ENCODE measurements at places on chromosomes 5 and 9.

DNA sequence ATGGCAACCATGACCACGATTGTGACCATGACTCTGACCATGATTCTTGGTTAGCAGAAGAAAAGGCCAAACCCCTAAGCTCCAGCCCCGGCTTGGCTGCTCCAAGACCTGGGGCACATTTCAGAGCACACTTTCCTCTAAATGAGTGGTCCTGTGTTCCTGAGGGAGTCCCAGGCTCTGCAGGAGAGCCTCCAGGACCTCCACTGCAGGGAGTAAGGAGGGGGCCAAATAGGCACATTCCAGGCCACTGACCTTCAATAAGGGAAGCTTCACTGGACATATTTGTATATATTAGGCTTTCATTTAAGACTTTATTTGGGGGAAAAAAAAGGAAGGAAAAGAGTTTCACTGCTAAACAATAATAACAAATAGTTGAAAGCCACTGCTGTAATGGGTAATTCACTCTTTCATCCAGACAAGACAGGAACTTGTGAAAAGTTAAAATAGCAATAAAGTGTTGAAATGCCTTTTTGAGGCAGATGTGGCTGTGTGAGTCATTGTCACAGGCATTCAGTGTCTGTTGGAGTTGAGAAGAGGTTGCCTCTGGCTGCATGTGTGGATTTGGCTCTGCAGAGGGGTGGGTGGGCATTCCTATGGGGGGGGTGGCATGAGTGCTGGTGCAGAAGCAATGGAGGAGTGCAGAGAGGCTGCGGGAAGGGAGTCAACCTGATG, 63.9 kb upstream of the TGFBR1 start:
- no peak for DNase-seq

GRCh38 chr9:9804109-9804508, 808.7 kb downstream of the PTPRD start:
- DNase-seq, result no peak

DNA sequence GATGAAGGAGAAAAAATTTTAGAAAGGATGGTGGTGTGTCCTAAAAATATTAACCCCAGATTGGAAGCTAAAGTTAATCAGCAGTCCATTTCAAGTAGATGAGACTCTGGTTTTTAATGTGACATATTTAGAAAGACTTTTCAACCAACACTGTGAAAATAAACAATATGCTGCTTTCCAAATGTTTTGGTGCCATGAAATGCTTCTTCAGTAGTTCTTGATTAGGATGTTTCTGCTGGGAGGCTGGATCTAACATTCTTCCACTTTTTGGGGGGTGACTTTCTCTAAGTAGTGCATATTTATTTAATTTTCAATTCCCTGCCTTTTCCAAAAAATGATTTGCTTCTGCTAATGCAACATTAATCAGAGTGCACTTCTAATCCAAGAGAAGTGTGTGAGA, 593.3 kb upstream of the DMAC1 start:
- DNase-seq, result no peak

DNA sequence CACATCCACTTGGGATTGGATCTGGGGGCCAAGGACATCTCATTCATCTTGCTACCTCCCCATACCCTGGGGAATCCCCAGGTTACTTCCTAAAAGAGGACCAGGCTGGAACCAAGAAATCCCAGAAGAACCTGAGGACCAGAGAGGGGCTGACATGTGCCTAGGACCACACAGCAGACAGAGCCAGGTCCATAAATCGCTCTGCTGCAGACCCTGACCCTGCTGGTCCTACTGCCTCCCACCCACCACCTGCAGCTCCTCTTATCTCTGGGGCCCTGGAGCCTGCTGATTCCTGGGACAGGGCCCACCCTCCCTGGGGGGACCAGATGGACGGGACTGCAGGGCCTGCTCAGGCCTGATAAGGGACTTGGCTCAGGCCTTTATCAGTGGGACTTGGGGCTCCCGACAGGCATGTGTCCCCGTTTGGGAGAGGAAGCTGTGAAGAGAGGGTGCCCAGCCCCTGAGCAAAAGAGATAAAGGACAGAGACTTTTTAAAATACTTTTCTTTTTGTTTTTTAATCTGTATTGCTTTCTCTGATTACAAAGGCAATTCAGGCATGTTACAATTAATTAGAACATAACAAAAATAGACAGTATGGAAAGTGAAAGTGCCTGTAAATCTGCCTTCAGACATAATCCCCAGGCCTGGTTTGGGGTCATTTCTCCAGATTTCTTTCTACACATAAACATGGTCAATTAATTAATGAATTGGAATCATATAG, 101.3 kb upstream of the LARP1 start:
- no peak for DNase-seq

DNA sequence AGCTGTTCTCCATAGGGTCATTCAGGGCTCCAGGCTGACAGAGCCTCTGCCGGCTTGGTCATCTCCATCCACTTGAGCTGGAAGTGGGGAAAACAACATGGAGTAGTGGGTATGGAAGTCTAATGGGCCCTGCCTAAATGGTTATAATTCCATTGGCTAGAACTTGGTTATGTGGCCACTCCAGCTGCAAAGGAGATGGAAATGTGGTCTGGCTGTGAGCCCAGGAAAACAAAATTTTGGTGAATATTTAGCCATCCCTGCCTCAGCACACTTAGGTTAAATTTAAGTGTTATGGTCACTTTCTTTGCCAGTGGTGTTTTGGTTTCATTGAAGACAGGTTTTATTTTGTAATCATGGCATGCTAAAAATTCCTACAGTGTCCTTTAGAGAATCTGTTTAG, 112.3 kb downstream of the SMARCA2 start:
- DNase-seq, result no peak

- DNase-seq, result peak; percentile 26
These were observed 68.6 kb upstream of the DPYSL3 start for GRCh38 chr5:147578228-147579024.

DNA sequence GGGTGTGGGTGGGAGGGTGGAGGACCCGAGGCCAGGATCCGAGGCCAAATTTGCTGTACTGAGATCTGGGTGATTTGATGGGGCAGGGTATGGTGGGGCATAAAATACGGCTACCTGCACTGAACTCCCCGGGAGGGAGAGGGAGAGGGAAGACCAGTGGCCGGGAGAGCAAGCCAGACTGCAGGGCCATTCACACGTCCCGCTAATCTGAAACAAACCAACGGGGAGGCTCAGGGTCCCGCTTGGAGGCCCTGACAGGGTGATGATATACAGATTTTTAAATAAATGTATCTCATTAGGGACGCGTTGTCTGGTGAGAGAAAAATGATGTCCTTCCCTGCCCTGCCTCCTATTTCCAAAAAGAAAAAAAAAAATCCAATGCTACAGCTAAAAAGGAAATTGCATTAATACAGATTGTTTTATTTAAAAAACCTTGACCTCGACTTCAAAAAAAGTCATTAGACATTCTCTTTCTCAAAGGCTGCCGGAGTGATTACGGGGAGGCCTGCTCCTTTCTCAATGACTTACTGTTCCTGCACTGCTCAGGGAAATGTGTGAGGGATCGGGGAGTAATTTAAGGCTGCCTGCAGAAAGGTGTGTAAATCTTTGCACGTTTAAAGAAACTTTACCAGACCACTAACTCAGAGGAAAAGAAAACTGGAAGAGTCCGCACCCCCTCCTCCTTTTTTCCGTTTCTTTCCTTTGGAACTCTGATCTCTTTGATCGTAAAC, 11.5 kb upstream of the PRRX2 start:
- DNase-seq, result no peak

DNA sequence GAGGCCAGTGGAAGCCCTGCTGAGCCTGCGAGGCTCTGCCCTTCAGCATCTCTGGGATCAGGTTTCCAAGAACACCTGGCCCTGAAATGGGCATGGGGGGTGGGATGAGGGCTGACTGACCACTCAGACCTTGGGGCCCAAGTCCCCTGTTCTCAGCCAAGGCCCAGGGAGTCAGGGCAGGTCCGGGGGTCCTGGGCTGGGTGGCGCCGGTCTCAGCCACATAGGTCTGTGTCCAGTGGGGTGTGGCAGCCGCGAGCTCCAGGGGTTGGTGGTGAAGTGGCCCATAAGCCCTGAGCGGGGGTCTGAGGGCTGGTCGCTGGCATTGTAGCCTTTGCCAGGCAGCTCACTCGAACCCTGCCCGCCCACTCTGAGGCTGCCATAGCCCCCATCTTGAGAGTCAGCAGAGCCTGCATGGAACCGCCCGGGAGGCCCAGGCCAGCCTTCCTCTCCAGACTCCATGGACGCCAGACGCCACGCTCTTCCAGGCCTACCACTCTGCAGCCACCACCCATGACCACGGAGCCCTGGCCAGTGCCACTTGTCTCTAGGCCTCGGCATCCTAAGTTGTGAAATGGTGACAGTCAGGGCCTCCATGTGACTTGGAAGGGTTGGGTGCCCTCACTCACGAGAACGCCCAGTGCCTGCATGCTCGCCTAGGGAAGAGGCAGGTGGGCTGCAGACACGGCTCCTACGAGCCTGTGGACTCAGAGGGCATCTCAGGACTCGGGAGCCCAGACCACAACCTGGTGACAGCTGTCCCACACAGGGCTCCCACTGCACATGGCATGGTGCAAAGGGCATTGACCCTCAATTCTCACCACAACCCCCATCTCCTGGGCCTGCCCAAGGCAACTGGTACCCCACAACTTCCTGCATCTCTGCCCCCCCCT, 6.7 kb upstream of the DBH start:
- DNase-seq, result no peak

- no peak for DNase-seq
These were observed 5.0 kb downstream of the ENTPD8 start for GRCh38 chr9:137435980-137436760.

- DNase-seq, result no peak
These were observed 116.6 kb upstream of the SLC44A1 start for GRCh38 chr9:105127863-105128220.

- no peak for DNase-seq
These were observed 75.0 kb upstream of the IL6ST start for GRCh38 chr5:56069652-56070226.

DNA sequence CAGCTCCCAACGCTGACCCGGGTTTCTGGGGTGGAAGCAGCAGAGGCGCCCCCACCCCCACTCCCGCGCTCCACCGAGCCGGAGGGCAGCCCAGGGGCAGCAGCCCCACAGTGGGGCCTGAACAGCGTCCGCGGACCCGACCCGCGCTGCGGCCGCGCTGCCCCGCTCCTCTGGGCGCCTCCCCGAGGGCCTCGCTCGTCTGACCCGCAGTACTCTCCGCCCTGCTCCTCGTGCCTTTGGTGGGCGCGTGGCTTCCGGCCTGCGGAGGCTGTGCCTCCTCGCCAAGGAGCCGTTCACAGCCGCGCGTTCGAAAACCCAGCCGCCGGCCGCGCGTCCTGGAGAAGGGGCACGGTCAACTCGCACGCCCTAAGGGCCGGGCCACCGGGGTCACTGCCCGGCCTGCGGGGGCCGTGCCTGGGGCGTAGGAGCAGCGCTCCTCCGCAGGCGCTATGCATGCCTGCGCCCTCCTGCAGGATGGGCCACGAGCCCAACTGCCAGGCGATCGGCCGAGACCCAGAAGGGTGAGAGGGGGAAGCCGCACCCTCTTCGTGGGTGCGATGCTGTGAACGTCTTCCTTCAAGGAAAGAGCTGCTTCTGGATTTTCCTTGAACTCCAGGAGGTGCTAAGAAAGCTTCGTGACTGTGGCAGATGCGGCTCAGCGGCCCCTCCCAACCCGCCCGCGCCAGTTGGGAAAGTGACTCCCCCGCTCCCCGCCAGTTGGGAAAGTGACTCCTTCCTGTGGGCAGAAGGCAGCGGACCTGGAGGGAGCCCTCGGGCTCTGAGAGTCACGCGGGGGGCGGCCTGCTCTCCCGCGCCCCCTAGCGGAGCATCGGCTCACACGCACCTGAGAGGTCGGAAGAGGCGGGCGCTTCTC, 82.7 kb downstream of the HSD17B3 start:
- DNase-seq, result peak; percentile 18

DNA sequence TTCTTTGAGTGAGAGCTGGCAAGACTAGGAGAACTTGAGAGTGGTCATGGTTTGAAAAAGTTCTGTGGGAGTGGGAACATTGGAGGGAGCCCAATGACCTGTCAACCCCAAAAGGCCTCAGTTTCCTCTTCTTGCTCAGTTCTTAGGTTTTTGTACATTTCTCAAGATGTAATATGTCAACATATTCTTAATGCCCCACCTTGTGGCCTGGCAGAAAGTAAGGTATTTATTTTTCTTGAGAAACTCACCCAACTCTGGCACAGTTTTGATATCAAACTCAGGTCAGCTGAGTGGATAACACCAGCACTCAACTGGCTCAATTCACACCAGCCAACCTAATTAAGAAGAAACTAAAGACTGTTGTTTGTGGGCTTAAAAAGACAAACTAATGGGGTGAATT, 123.0 kb upstream of the SLC27A6 start:
- no peak for DNase-seq

GRCh38 chr5:39226558-39226957, 7.2 kb upstream of the FYB1 start:
- DNase-seq, result no peak

GRCh38 chr9:128835246-128836210, 5.9 kb upstream of the SPOUT1 start:
- no peak for DNase-seq

DNA sequence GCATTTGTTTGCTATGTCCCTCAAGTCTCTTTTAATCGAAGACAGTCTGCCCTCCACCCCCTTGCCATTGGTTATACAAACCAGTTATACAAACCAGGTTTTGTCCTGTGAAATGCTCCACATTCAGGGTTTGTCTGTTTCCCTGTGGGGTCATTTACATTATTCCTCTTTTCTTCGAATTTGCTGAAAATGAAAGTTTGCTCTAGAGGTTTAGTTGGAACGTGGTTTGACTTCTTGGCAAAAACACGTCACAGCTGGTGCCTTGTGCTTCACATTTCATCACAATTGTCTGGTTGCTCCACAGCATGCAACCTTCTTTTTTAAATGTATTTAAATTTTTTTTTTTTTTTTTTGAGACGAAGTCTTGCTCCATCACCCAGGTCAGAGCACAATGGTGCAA, 4.2 kb upstream of the HAVCR2 start:
- no peak for DNase-seq

GRCh38 chr9:38642951-38643814, 22.8 kb upstream of the ANKRD18A start:
- DNase-seq, result no peak

GRCh38 chr9:107874591-107875369, 385.2 kb upstream of the KLF4 start:
- DNase-seq, result no peak

DNA sequence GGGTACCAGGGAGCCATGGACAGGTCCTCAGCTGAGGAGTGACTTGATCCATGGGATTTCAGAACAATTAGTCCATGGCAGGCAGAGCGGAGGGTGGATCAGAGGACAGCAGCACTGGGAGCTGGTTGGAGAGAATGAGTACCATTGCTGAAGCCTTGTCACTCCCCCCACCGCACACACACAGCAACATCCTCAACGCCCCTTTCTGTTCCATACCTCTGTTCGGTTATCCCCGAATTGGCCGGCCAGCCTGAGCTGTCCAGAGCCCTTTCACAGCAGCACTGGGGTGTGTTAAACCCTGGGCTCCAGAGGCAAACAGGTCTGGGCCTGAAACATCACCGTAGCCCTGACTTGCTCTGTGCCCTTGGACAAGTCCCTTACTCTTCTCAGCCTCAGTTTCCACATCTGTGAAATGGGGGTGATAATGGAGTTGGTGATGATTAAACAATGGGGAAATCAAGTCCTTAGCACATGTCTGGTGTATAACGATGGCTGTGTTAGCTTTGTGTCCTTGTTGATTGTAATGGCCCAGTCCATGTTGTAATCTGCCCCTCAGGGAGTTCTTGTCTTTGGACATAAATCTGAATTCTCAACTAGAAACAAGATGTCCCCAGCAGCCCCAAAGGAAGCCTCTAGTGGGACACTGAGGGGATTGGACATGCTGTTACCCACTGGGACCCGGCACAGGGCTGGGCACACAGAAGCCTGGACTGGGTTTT, 16.9 kb downstream of the GSN start:
- DNase-seq, result no peak
